ENCODE measurements at places on chromosomes 6 and 20.

- no peak for DNase-seq
Measured at GRCh38 chr20:64233725-64234124, 21.8 kb upstream of the PCMTD2 start.

- no peak for DNase-seq
Measured at GRCh38 chr20:48056218-48056617, 270.9 kb upstream of the SULF2 start.

DNA sequence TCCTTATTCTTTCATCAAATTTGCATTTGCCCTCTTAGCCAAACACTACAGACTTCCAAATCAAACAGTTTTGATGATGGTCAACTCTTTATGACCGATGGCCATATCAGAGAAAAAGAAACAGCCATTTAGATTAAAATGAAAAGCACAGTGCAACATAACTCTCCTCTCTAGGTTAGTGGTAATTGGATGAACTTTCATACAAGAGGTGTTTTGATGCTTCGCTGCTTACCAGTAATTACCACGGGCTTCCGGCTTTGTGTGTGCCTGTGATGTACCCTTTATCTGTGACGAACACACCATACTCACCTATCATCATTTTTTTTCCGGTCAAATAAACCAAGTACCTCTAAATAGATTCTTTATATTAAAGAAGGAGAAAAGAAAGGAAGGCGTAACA, 181.8 kb downstream of the FOXA2 start:
- no peak for DNase-seq

DNA sequence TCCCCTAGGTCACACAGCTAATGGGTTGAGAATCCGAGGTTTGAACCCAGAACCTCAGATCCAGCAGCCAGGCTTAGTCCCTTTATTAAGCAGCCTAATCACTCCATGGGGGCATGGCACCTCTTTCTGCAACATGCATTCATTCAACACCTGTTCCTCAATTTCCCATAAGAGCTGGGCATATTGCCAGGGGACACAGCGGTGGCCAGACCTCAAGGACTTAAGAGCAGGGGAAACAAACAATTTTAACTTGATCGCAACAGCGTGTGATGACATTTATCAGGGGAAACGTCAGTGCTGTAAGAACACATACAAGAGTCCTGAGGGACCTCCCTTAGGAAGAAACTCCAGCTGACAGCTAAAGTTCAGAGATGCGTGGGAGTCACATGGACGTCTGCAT, 267.4 kb upstream of the CDH4 start:
- DNase-seq, result no peak

DNA sequence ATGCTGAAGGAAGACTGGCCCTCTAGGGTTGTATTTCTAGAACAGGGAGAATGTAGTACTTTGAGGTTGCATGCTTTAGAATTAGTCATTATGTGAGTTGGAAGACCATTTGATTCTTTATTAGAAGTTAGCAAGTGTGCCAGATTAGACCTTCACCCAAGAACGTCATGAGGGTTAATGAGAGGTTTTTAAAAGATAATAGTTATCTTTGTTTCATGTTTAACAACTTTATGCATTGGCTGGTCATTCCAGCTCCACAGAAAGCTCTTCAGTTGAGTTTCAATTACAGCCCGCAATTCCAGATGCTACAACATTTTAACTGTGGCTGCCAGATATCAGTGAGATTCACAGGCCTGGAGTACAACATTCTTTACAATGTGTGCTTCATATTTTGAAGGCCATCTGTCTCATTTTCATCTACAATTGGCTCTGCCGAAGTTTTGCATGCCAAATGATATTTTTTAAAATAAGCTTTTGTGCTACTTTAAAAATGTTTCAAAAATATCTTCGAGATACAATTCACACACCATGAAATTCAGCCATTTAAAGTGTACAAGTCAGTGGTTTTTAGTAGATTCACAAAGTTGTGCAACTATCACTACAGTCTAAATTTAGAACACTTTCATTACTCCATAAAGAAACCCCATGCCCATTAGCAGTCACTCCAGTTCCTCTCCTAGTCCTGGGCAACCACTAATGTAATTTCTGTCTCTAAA, 61.1 kb upstream of the FBXO30 start:
- DNase-seq, result no peak

DNA sequence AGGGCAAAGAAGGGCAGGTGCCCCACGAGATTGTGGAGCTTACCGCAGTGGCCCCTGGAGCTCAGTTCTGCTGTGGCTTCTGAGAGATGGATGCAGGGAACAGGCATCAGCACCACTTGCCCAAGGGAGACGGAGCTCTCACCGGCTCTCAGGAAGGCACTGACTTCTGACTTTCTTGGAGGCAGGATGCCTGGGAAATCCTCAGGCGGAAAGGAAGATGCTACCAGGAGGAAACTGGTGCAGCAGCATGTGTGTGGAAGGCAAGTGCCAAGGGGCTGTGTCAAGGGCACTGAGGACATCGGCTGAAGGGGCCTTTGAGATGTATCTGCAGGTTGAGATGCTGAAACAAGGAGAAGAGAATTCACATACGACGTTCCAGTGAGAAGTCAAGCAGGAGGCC, 64.0 kb downstream of the FOXA2 start:
- DNase-seq, result no peak

- no peak for DNase-seq
Measured at GRCh38 chr6:119296036-119297035, 53.2 kb downstream of the MAN1A1 start.

DNA sequence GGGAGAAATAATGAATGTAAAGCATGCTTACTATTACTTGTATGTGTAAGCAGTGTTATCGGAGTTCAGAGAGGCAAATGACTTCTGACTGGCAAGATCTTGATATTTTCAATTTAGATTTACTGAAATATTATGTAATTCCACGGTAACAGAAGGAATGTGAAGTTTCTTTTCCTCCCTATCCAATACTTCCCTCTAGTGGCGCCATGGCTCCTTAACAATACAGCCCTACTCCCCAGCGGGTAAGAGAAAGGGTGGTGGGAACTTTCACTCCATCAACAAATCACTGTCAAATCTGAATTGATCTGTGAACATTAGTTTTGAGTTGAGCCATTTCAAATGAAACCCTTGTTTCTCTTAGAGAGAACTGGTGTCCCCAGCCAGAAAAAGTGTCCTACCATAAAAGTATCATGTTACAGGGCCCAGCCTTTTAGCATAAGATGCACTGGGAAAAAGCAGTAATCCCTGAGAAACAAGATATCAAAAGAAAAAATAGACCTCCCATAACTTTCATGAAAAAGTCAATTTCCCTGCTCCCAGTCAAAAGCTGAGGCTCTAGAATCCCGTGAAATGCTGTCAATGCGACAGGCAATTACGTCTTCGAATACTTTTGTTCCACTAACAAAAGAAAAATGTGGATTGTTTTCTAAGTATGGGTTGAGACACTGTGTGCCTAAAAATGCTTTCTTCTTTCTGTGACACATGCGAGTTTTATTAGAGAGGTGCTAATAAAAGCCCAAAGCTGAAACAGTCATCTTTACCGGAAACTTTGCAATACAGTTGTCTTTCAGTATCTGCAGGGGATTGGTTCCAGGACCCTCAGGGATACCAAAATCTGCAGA, 12.9 kb downstream of the COX7A2 start:
- DNase-seq, result no peak

DNA sequence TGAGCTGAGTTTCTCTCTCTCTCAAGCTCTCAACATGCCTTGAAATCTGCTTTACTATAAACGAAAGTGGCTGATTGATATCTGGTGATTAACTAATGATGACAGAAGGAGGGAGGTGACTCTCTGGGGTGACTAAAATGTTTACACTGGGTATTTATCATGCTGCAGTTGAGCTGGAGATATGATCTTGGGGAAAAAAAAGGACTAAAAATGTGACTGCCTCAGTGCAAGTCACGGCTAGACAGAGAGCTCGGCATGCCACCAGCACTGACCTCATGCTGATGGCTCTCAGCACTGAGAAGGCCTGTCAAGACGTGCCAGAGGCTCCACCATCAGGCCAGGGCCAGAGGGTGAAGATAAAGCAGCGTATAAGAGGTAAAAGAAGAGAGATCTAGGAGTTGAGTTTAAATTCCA, 103.1 kb upstream of the SPACA1 start:
- DNase-seq, result no peak

DNA sequence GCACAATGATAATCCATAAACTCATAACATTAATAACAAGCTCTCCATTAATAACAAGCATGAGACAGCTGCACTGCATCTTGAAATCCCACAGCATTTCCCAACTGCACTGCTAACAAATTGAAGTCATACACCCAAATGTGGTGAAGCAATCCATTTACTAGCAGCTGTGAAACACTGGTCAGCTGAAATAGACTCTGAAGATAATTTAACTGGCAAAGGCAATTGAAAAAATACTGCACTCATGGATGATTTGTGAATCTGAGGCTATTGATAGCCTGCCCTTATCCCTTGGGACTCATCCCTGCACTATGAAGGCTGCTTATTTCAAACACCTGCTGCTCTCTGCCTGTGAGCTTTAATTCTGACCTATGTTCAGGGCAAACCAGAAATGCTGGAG, 49.1 kb upstream of the PLCB1 start:
- DNase-seq, result no peak

- no peak for DNase-seq
Measured at GRCh38 chr6:115717062-115717461, 343.6 kb downstream of the FRK start.

GRCh38 chr6:114142258-114142657, 171.3 kb upstream of the HDAC2 start:
- no peak for DNase-seq

DNA sequence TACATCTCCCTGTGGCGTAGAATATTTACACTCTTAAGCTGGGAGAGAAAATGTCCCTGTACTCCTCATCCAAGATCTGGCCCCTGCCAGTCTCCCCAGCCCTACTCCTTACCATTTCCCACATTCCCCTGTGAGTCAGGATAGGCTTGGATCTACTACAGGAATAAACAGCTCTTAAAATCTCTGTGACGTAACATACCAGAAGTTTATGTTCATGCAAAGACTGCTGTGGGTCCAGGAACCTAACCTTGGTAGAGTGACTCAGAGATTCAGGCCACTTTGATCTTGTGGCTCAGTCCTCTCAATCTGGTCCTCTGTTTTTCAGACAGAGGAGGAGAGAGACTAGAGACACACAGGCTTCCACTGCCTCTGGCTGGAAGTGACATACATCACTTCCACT, 38.5 kb upstream of the GPR6 start:
- no peak for DNase-seq

DNA sequence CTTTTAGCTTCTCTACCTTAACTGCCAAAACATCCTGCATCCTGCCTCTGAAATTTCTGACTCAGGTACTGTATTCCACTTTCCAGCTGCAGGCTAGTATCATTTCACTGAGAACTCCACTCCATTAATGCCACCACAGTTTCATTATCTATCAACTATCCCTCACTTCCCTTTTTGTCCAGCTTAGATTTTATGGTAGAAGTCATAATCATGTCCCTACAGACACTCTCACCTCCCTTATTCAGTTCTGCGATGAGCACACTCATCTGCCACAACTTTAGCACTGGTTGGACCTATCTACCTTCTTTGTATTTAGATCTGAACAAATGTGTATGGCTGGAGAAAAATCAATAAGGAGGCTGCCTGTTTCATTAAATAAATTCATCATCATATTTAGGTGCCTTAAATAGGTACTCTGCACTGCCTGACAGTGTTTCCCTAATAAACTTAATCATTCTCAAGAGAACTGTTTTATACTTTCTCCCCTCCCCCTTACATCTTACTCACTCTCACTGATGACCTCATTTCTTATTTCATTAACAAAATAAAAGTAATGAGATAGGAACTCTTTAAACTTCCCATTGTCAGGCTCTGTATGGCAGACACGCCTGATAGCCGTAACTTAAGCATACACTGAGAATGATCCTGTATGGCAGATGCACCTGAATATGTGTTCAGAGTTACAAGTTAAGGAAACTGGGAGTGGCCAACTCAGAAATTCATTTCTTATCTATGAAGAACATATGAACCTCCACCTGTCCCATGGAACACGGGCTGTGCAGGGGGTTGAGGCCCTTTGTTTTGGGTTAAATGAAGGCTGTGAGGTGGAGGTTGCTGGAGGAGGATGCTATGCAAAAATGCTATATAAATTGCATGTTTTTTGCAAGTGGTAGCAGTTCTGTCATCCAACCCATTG, 95.3 kb upstream of the MAN1A1 start:
- DNase-seq, result no peak

- DNase-seq, result no peak
Measured at GRCh38 chr20:10671221-10671918, 2.4 kb downstream of the JAG1 start.

DNA sequence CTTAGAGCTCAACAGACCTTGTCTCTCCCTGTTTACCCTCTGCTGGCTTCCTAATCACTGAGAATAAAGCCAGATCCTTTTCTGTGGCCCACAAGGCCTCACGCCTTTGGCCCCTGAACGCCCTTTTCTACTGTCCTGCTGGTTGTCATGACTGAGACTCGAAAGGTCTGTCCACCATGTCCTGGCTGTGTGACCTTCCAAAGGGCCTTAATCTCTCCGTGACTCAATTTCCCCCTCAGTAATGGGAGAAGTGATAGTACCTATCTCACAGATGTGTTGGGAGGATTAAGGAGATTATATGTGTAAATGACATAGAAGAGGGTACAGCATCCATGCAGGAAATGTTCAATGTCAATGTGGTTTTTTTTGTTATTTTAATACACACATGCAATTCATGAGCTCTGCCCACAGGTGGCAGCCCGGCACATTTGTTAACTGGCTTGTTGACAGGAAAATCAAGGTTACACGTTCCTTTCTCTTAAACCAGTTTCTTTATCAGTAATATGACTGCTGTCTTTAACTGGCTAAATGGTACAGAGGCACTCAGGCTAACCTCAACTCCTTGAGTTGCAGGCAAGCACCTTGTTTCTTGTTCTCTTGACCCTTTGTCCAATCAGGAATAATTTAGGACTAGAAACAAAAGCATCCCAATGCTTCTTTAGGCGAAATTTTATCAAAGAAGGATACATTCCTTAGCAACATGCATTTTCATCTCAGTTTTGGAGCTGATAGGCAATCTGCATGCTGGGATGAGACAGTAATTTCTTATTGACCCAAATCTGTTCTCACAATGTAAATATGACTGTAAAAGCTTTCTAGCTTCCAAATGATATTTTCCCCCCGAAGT, 16.6 kb downstream of the SLC22A1 start:
- DNase-seq, result peak; percentile 13

- peak; percentile 30 for DNase-seq
Measured at GRCh38 chr6:133921249-133921859, 31.7 kb upstream of the TBPL1 start.

DNA sequence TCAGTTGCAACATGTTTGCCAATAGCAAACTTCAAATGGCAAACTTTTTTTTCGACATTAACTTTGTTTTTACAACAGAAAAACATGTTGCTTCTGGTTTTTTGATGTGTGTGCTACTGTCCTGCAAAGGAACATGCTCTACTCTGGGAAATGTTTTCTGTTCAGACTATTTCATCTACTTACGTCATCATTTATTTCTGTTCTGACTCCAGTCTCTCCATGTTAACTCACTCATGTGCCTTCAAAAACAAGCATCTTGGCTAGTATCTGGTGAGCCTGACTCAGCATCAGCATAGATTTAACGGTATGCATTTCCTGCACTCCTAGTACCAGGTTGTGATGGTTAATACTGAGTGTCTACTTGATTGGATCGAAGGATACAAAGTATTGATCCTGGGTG, 36.1 kb upstream of the MAP7 start:
- DNase-seq, result no peak
